Activated gamma-delta T cell treated with Interleukin-2 at 50 U/mL for 16 hours (primary cell): ENCODE measurements at places on chromosomes 13 and 19.

DNA sequence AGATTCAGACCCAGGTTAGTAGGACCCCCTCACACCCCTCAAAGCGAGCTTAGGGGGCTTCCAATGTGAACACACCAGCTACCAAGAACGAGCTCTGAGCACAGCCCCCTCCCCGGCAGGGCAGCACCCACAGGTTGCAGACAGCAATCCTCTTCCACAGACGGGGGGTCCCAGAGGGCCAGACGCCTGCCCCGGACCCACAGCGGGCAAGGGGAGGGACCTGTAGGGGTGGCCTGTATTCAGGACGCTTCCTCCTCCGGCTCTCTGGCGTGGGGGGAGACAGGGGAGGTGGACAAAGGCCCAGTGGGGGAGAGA lies 4.8 kb downstream of the TTYH1 start:
- no peak for DNase-seq

DNA sequence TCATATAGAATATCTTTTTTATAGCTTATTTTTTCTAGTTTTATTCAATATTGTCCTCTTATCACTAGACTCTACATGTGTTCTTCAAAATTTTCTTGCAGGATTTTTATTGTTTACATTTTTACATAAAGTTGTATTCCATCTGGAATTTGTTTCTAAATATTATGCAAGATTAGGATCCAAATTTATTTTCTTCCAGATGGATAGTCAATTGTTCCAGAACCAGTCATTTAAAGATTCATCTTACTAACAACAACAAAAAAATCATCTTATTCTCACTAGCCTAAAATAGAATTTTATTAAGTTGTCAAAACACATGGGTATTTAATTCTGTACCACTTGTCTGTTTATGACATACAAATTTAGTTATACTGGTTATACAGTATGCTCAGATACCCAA lies 390.4 kb upstream of the GPC6 start:
- DNase-seq: no peak

DNA sequence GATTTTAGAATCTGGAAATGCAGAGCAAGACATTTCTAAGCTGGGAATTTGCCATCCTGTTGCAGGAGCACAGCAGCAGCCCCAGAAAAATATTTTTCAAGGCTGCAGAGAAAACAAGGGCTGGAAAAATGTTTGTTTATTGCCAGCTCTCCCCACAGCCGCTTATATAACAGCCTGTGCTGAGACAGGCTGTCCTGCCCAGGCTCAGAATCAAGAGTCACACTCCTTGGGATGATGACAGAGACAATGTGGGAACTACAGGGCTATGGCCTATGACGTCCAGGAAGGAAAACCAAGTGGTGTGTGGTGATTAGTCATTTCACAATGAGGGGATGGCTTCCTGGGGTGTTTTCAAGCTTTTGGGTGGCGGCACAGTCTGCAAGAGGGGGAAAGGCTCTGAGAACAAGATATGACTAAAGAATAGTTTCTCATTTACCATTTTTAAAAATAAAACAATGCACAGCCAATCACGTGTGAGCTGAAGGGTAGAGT lies 136.3 kb upstream of the SERP2 start:
- DNase-seq: no peak

- no peak for DNase-seq
Observed at GRCh38 chr13:87736849-87737385, 65.7 kb downstream of the SLITRK5 start.

DNA sequence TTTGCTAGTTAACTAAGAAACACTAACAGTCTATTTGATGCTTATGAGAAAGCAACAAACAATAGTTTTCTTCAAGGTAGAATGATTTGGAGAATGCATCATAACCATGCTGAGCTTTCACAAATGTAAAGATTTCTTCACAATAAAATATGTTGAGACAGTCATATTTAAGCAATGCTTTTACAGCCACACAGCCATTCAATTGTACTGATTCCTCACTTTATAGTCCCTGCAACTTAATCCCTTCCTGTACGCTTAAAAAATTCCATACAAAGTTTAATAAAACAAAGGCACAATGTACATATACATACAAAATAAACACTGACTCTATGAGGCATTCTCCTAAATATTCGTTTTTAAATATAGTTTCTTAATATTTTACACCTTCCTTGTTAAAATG lies 4.7 kb upstream of the ACOD1 start:
- DNase-seq: no peak

DNA sequence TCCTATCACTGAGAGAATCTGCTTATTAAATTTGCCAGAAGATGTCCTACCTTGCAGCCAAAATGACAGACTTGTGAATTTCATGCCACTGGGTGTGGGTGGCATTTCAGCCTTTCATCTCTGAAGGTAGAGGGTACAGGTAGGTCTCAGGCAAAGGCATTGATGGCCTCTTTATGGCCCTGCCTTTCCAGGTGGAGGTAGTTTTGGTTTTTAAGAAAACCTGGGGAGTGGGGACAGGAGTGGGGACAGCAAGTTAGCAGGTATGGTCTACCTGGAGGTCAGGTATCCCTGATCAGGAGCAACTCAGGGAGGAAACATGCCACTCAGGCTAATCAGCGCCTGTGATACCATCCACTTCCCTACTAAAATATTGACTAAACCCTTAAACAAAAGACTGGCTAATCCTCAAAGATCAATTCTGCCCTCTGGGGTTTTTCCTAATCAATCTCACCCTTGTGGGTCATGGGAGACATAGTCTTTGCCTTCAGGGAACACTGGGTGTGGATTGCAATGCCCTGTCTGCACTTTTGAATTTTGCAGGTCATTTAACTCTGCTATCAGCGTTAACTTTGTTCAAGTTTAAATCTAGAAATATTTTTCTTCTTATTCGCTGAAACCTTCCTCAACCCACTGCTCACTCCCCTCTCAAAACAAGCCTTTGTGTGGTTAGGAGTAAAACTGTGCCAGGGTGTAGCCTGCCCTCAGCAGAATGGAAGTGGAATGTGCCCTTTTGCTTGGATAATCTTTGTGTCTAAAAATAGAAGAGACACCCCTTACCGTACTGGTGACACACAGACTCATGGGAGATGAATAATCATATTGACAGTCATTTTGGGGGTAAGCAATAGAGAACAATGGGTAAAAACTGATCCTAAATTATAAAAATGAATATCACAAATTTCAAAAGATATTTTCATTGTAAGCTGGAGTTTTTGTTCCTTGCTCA lies 233.7 kb downstream of the COG6 start:
- DNase-seq: no peak

- DNase-seq: no peak
Observed at GRCh38 chr19:13260883-13261653, 110.9 kb downstream of the IER2 start.

- no peak for DNase-seq
Observed at GRCh38 chr13:100506600-100507422, 81.8 kb downstream of the GGACT start.

GRCh38 chr19:4980838-4981680 lies 12.1 kb downstream of the KDM4B start:
- DNase-seq: no peak

DNA sequence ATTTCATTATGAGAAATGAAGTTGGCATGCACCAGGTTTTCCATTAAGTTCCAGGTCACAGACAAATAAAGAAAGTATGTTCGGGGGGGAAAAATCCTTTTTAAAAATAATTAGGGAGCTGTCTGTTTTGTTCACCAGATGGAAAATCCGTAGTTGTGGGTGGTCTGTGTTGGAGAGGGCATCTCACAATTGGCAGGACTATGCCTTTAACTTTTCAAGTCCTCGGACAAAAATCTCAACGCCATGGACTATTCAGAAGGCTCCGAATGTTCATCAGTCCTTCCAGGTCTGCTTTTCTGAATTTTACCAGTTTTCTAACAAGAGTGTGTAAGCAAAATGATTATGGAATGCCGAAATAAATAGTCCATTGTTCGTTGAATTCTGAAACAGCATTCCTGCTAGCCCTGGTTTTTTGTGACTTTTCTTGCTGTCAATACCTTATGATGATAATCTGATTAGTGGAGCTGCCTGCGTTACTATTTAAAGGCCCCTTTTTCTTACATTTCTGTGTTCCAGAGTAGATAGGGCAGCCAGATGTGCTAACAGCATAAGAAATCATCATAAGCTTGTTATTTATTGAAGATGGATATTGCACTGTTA lies 146.9 kb downstream of the TM9SF2 start:
- no peak for DNase-seq

- DNase-seq: no peak
Observed at GRCh38 chr13:97432232-97432916, 1.6 kb upstream of the RAP2A start.

GRCh38 chr13:35700671-35701070 lies 224.2 kb upstream of the MAB21L1 start:
- no peak for DNase-seq

DNA sequence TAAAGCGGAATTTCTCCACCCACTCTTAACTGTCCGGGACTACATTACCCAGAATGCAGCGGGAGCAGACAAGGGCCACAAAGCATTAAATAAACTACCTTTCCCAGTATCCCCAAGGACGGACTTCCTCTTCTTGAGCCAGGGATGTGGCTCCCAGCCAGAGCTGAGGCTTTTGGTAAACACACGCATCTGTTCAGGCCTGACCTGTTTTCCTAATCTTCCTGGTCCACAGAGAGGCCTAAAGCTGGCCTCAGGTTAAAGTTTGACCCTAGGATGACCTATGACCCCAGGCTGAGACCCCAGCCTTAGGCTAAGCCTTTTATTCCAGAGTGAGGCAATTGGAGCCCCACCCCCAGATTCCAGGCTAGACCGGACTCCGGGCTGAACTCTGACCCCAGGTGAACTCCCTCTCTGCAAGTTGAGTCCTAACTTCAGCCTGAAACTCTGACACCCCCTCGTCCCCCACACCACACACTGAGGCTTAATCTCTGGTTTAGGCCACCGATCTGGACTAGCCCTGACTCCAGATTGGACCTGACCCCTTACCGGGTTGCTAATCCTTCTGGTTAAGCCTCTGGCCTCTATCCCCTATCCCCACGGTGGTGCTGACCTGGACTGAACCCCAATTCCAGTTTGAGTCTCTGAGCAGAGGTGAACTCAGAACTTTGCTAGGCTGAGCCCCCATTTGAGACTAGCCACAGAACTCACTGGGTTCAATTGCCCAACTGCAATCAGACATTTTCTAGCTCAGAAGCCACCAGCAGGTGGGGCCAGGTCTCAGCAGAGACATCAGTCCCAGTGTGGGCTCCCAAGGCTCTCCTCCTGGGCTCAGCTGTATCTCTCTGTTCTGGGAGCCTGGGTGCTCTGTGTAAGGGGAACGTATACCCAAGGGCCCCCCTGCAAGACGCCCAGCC lies 750 bp upstream of the GPR108 start:
- DNase-seq: peak; percentile 72

- peak; percentile 73 for DNase-seq
Observed at GRCh38 chr19:48635263-48635965, 1.8 kb downstream of the DBP start.

- no peak for DNase-seq
Observed at GRCh38 chr19:8500158-8500557, 2.3 kb downstream of the PRAM1 start.

- DNase-seq: no peak
Observed at GRCh38 chr13:84744203-84744602, 861.9 kb upstream of the SLITRK1 start.

DNA sequence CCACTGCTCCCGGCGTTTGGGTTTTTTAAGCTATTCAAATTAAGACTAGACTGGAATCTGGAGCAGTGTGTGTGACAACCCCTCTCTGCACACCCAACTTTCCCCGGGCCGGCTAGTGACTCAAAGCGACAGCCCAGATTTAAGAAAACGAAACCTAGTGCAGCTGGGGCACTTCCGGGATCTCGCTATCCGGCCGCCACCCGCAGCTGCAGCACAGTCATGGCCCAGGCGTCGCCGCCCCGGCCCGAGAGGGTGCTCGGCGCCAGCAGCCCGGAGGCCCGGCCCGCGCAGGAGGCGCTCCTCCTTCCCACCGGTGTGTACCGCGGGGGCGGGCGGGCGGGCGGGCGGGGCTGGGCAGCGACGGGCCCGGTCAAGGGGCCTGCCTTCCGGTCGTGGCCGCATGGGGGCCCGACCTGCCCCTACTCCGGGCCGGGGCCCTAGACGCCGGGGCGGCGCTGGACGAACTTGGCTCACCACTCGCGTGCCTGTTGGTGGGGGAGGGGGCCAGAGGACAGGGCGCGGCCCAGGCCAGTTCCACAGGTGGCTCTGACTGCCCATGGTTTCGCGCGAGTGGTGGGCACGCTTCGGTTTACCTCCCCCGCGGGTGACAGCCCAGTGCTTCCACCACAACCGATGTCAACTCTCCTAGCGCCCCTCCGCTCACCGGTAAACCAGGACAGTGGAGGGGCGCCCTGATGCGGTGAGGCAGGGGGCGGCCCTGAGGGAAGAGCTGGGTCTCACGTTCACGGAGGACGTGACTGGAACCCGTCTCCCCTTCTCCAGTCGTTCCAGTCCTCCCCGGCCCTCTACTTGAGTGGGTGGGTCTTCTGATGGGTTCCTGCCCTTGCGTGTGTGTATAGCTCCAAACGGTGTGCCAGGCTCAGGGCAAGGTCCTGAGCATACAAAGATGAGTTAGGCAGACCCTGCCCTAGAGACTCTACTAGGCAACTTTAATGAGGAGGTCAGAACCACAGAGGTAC lies at the start of gene PHF11:
Gene PHF11 (plus strand): TSS at position 171 of the 980 bp plus-strand sequence. CDS start 49 bp downstream, at position 220.
- DNase-seq: peak; percentile 83
